ENCODE measurements at places on chromosomes 11 and 22. TPM values are rescaled to one million over a fixed set of nuclear protein-coding genes. Genes with fewer than 3 reads are reported as not detected.

- DNase-seq, result no peak
Observed at GRCh38 chr11:84833488-84834088, 793.6 kb downstream of the DLG2 start.

Gene CHRM1
- 0.11 TPM for total RNA-seq

GRCh38 chr22:42732081-42732480, 11.4 kb upstream of the A4GALT start:
- DNase-seq, result no peak

Gene PLAAT2
- not detected for total RNA-seq

DNA sequence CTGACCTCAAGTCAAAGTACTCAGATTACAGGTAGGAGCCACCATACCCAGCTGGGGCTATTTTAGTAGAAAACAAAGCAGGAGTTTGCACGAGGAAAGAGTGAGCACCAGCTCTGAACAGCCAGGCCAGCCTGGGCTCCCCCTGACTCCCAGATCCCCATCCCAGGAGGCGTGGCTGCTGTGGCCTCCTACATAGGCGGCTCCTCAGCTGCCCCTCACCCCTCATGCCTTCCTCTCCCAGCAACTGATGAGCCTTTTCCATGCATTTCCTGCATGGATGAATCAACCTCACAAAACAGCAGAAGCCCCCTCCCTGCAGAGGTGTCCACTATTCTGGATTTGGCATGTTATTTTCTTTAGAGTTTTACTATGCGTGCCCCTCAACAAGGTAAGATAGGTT, 10.5 kb upstream of the FLRT1 start:
- DNase-seq, result no peak

- DNase-seq, result no peak
Observed at GRCh38 chr11:128914216-128915148, 23.3 kb downstream of the KCNJ5 start.

DNA sequence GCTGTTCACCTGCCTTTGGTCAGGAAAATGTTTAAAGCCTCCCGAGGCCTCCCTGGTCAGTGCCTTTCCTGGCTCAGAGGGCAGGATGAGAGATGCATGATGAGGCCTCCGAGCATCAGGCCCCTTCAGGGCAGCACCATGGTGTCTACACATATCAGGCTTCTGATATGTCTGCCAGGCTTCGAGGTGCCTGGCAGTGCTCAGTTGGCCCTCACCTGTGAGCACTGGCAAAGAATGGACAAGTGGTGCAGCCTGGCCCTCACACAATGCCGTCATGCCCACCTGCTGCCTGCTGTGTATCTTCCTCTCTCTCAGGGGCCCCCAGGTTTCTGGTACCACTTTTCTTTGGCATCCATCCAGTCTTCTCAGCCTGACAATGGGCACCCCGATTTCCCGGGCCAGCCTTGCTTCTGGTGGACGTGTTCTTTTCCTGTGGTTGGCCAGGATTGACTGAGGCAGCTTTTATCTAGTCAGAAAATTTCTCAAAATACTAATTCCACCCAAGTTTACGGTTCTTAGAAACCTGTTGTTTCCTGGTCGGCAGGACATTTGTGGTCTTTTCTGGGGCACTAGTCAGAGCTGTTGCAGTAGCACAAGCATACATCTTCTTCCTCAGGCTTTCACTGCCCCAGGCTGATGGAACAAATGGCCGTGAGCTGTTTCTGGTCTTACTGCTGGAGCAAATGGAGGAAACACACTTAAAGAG, 76.8 kb upstream of the SUSD2 start:
- DNase-seq, result no peak

Gene TMEM138
- total RNA-seq, result 48.4 TPM

Gene NAV2
- total RNA-seq, result 67.7 TPM

GRCh38 chr11:117843666-117844484, 19.3 kb upstream of the FXYD2 start:
- peak; percentile 66 for DNase-seq

DNA sequence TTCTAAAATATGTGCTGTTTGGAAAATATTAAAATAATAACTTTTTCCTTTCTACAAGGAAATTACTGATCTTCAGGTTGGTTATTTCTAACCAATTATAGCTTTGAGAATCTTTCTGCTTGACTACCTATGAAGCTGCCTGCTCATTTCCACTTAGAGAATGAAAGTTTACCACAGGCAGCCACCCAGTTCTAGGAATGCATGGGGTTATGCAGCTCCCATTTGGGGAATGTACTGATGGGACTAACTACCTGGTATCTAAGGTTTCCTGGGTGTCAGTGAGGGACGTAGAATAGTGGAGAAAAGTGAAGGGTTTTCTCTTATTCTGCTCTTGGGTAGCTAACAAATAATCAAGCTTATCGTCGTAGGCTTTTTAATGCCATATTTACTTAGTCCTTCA, 73.4 kb downstream of the DEUP1 start:
- DNase-seq, result no peak

GRCh38 chr11:44862558-44863101, 88.1 kb downstream of the TP53I11 start:
- no peak for DNase-seq

Gene MAPK12
- 63.3 TPM for total RNA-seq

GRCh38 chr11:2800655-2801531, 84.7 kb downstream of the CDKN1C start:
- peak; percentile 12 for DNase-seq

Gene TREH
- total RNA-seq, result not detected

Gene MYRF
- total RNA-seq, result 428 TPM

DNA sequence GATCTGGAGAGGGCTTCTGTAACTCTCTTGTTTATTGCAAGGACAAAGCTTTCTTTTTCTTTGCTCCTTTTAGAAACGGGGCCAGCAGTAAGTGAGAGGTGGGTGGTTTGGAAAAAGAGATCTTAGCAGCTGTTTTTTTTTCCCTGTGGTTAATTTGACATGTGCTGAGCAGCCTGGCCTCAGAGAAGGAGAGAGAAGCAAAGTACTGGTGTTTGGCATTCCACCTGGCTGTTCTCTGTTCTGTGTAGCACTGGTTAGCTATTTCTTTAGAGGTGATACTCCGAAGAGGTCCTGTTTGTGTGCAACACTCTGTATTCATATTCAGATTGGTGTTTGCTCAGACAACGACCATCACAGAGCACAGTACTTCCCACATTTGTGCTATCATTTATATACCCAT, 80.8 kb upstream of the SORL1-AS1 start:
- DNase-seq, result no peak

Gene NXPE2
- total RNA-seq, result 0.34 TPM

- DNase-seq, result no peak
Observed at GRCh38 chr11:17744151-17744940, 9.8 kb downstream of the KCNC1 start.

DNA sequence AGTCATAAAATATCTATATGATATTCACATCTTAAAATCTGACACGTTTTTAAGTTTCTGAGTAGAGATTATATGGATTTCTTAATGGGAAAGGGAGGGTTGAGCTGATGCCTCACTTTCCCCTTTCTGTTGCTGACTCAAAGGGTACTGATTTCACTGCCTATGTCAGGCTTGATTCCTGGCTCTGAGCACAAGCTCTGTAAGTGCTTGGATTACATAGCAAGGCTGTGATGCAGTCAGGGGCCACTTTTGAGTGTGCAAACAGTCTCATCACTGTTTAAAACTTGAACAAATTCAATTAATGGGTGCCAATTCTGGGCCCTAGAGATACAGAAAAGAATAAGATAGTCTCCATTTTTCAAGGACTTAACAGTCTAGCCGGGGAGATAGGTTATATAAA, 14.4 kb downstream of the ATXN10 start:
- DNase-seq, result no peak

GRCh38 chr22:31036671-31037550, 44.2 kb upstream of the SMTN start:
- DNase-seq, result no peak

DNA sequence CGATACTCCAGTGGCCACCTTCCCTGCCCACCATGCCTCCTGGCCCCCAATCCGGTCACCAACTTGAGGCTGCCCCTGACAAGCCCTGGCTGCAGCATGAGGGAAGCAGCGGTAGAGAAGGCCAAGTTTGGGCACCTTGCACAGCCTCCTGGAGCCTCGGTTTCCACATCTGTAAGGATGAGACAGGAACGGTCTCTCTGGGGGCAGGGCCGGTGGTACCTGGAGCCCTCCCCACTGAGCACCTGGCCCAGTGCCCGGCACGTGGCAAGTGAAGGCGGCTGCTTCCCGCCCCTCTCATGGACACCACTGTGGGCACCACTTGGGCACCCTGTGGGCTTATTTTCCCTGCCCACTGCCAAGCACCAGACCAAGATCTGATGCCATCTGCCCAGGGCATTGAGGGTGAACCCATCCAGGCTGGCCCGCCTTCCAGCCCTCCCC, 77.8 kb downstream of the CDKN1C start:
- no peak for DNase-seq

Gene GRAP2
- total RNA-seq, result not detected

- DNase-seq, result no peak
Observed at GRCh38 chr11:85171648-85172257, 455.4 kb downstream of the DLG2 start.

Gene TEX12
- total RNA-seq, result 0.36 TPM

Gene DDX25
- total RNA-seq, result 1.7 TPM

Gene MUC6
- not detected for total RNA-seq

GRCh38 chr11:2714871-2715270, 15.1 kb upstream of the KCNQ1OT1 start:
- no peak for DNase-seq

Data from mesothelial cell of epicardium (in vitro differentiated cells).